ENCODE measurements at places on chromosomes 3 and 15. TPM values are rescaled to one million over a fixed set of nuclear protein-coding genes. Genes with fewer than 3 reads are reported as not detected.
A peak's percentile ranks its signal among the peaks of the same experiment; 100 is the strongest.

Gene IMPG2
- 0.13 TPM for total RNA-seq

Gene SHISA5
- 73.5 TPM for total RNA-seq

Gene CAMP
- total RNA-seq: not detected

Gene PRC1
- 16.3 TPM for total RNA-seq

Gene C3orf20
- not detected for total RNA-seq

Gene LDHAL6B
- not detected for total RNA-seq

Gene DNASE1L3
- 3.4 TPM for total RNA-seq

Gene LYZL4
- total RNA-seq: not detected

Gene DGKG
- total RNA-seq: 1.6 TPM

Gene STAB1
- total RNA-seq: 23.9 TPM

Gene FBN1
- 26.4 TPM for total RNA-seq

Gene FANCD2OS
- total RNA-seq: not detected

DNA sequence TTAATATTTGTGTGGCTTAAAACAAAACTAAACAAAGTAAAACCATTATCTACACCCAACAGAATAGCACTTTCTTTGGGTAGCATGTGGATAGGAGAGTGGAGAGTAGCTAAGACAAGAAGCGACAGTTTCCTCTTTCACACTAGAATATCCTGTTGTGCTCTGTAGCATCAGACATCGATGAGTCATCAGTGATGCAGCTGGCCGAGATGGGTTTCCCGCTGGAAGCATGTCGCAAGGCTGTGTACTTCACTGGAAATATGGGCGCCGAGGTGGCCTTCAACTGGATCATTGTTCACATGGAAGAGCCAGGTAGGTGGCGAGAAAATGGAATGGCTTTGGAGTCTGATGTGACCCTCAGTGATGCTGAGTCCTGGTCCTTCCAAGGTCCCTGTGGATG, 108.1 kb downstream of the USP13 start:
- DNase-seq: no peak

DNA sequence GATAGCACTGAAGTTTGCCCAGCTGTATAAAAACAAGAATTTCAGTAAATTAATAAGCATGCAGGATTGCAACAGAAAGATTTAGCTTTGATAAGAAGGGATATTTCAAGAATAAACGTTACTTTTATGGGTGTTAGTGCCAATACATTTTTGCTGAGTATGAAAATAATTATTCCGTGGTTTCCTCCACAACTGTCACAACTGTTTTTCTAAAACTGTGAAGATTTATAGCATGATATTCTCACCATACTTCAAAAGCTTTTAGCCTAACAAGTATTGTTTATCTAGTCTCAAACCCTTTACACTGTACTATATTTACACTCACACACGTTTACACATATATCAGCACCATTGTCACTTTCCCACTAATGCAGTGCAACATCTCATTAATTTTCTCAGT, 200.5 kb downstream of the TPRG1 start:
- no peak for DNase-seq

GRCh38 chr3:65262548-65262947, 574.7 kb upstream of the ADAMTS9 start:
- no peak for DNase-seq

- DNase-seq: no peak
Measured at GRCh38 chr3:120098710-120099109, 4.5 kb upstream of the GSK3B start.

DNA sequence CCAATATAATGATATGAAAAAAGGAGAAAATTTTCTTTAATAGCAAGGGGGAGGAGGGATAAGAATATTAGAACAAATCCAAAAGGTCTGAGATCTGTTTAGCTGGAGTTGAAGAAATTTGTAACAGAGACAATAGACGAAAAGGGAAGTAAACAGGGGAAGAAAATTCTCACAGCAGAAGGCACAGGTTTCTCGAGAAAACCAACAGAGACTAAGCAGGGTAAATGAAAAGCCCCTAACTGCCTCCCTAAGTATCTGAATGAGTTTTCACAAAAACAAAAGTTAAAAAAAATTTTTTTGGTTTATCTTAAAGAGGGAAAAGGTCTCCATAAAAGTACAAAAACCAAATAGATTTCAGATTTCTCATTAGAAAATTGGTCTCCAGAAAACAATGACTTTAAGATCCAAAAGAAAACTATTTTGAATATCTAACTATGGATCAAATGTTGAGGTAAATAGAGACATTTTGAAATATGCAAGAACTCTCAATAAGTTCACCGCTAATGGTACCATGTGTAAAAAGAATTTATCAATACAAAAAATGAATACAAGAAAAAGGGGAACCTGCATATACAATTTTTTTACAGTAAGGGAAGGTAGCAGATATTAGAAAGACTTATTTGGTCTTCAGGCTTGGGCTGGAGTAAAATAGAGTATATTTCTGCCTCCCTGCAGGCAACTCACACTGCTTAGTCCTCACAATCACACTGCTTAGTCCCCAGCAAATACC, 23.9 kb upstream of the NEK10 start:
- no peak for DNase-seq

GRCh38 chr3:123284399-123285010, 82.8 kb downstream of the SEC22A start:
- DNase-seq: peak; percentile 72

DNA sequence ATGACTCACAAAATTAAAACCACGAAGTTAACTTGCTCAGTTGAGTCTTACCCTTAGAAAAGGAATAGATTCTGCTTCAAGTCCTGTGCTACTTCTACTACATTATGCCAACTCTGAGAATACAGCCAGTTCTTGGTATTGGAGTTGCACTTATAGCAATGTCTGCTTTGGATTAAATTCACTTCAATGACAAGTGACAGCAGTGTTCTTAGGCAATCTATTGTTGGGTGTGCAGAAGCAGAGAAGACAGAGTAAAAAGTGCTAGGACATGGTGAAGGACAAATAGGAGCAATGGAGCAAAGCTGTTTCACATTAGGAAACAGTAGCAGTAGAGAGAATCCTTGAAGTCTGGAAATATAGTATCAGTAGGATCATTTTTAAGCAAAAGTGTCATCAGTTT, 713.1 kb downstream of the SI start:
- no peak for DNase-seq

DNA sequence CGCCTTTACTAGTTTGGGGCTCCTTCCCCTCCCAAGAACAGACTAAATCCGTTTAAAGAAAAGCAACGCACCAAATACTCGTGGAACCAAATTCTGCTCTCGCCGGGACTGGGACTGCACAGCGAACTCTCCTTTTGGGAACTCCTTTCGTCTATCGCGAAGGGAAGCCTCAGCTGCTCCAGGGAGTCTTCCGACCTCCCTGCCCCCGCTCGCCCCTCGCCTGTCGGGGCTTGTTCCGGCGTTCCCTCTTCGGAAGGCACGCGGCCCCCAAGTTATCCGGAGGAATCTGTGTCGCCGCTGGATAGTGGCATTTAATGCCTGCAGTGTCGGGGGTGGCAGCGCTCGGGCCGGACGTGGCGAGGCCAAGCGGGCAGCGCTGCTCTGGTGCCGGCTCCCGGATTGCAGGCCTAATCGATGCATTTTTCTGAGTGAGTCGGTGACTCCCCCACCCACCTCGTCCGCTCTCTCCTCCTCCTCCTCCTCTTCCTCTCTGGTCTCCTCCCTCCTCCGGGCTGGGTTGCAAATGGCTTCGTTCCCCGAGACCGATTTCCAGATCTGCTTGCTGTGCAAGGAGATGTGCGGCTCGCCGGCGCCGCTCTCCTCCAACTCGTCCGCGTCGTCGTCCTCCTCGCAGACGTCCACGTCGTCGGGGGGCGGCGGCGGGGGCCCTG, at the start of gene TRIM71:
TRIM71 (plus strand) TSS at position 440 of the 671 bp plus-strand sequence; CDS start at position 524, 84 bp downstream.
- no peak for DNase-seq

DNA sequence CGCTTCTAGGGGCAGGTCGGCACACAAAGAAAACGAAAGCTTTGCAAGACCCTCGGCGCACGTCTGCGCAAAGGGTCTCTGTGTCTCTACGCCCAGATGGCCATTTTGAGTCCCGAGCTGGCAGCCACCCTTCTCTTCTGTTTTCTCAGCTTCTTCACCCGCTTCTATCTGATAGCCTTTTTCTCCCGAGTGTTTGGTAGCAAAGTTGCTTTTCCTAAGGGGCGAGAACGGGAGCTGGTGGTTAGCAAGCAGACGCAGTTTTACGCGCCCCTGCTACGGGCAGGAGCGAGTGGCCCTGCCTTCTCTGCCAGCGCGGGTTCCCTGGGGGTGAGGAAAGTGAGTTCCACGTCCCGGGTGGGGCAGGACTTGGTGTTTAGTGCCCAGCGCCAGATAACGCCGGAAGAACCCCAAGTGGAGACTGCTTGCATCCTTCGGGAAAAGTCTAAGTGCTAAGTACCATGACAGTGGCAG, 2.9 kb upstream of the MKRN2 start:
- no peak for DNase-seq

DNA sequence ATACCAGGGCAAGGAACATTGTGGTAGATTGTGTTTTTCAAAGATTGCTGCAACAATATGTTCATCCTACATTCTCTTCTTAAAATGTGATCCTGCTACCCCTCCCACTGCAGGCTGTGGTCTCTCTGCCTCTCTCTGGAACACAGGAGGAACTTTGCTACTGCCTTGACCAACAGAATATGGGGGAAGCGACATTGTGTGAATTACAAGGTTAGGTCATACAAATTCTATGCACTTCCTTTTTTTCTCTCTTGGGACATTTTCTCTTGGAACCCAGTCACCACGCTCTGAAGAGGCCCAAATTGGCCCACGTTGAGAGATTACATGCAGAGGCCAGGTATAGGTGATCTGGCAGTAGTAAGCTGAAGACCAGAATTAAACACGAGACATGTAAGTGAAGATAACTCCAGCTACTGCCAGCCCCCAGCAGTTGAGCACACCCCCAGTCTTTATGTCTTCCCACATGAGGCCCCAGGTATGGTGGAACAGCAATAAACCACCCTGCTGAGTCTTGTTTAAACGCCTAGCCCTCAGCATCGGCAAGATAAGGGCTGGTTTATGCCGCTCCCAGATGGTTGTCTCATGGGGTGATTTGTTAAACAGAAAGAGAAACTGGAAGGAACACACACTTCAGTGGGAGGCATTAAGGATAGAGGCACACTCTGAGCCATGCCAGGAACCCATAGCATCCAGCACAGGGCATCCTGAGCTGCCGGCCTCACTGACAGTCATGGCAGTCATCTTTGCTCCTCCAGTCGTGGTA, 59.9 kb downstream of the FAM43A start:
- DNase-seq: peak; percentile 68

DNA sequence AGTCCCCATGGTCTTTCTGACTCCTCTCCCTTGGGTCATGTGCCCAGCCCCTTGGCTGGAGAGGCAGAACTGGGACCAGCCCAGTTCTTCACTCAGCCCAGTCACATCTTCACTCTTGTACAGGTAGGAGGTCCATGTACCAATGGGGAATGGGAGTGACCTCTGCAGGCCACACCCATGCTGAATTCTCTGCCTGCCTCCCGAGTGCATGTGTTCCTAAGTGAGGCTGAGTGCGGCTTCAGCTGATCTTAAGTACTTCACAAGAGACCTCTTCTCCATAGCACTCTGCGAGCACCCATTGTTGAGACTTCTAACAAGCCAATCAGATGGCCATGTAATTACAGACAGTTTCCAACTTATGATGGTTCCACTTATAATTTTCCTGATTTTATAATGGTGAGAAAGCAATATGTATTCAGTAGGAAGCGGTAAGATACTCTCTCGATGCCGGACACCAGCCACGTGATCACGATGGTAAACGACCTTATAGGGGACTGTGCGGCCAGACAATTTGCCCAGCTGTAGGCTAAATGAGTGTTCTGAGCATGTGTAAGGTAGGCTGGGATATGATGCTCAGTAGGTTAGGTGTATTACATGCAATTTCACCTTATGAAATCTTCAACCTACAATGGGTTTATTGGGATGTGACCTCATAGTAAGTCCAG, 112.1 kb downstream of the KLF13 start:
- DNase-seq: no peak

DNA sequence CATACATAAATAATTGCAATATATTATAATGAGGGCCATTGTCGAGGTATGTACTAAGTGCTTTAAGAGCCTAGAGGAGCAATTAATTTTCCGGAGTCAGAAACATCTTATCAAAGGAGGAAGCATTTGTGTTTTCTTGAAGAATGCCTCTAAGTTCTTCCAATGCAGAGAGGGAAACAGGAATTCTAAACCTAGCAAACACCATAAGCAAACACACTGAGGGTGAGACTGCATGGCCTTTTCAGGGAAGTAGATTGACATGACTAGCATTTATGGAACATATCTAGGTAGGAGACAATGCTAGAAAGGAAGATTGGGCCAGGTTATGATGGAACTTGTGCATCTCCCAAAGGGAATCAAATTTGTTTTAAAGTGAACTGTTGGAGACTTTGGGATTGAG, 7.2 kb upstream of the PLCL2 start:
- DNase-seq: no peak

DNA sequence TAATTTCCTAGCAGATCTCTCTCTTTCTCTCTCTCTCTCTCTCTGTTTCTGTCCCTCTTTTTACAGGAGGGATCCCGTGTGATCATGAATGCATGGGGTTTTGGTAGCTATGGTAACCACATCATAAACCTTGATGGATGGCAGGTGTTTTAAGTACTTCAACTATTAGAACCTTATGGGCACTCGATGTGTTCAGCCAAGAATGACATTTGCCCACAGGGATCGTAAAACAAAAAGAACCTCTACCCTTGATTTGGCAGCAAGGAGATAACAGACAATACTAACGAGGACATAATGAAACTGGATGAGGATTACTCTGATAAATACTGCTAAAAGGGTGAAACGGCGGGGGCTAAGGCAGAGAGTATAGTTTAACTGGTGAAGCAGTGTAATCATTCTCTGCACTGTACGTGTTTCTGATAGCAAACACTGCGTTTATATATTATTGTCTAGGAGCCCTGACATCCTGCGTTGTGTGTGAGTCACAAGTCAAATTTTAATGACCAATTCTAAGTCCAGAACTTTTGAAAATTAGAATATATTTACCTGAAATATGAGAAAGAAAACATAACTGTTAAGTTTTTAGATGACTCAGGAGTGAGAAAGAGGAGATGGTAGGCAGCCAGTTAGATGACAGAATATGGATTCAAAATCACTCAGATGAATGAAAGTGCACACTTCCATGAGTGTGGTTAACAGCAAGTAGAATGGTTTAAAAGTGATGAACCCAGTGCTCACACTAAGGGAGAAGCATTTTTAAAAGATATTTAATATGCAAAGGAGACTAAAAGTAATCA, 80.3 kb downstream of the OTOL1 start:
- DNase-seq: no peak

DNA sequence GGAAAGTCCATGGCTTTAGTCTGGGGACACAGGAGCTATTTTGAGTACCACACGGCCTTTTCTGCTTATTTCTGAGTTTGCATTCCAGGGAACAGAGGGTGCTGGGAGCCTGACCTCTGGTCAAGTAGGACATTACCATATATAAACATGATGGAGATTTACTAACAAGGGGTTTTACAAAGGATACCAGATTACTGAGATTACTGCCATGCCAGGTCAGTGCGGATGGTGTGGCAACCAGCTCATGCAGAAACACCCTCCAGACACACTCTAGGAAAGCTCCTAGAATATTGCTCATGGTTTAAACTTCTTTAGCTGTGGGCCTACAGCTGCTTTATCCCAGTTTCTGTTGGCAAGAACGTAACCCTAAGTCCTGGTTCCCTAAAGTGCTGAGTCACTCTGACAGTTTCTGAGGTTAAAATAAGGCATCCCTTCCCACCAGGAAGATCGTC, 54.3 kb upstream of the AGTR1 start:
- no peak for DNase-seq

GRCh38 chr15:25933456-25934158, 70.5 kb upstream of the ATP10A start:
- DNase-seq: peak; percentile 92

GRCh38 chr3:49712166-49712565, 7.3 kb downstream of the AMIGO3 start:
- no peak for DNase-seq

All from lower leg skin (tissue), 4 donors.